Activated CD4-positive, alpha-beta T cell treated with anti-CD3 and anti-CD28 coated beads, Interleukin-2, amount 10 ng/mL, durations not matched to agents 24 days and 14 days (primary cell): ENCODE measurements at places on chromosomes 4 and X. TPM values are rescaled to one million over a fixed set of nuclear protein-coding genes. Genes with fewer than 3 reads are reported as not detected.

GRCh38 chr4:151991001-151991883 lies 230.4 kb upstream of the GATB start:
- DNase-seq = no peak

AFP gene
- total RNA-seq = not detected in 2 replicates

- no peak for DNase-seq
Observed at GRCh38 chr4:151681085-151681484, 79.7 kb downstream of the GATB start.

DNA sequence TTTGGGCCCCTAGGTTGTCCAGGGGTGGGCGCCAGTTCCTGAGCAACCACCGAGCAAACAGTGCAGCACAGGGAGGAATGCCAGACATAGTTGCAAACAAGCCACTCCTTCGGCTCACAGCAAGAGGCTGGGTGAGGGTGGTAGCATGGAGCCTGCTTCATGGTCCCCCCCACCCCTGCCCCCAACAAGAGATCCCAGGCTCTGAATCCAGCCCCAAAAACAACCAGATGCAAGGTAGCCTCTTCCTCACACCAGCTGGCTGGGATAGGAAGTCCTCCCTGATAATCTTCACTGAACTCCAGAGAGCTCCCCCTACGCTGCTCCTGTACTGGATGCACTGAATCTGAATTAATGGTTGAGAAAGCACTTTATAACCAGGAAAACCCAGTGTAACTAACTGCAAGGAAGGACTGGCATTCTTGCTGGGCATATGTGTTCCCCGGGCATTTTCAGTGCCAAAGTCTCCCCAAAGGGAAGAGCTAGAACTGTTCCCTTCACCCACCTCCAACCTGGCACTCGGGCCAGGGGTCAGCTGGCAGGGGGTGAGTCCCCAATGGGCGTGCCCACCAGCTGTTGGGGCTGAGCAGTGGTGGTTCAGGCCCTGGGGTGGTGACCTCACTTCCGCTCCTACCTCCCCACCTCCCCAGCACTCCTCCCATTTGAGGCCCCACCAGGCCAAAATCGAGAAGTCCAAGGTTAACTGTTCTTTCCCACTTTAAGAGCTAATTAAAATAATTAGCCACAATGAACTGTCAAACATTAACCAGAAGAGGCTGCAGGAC lies 1.5 kb downstream of the ELF4 start:
- DNase-seq = peak; percentile 81

DNA sequence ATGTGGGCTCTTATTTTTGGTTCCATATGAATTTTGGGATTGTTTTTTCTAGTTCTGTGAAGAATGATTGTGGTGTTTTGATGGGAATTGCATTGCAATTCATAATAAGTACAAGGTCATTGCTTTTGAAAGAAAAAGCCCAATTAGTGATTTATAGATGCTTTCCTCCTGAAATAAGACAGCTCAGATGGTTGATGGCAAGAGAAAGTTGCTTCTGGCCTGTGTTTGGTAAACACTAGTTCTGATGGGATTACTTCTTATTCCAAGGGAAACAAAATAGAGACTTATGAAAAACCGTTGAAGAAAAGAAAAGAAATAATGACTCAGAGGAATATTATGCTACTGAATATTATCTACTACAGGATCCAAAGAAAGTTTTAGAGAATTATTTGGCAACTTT lies 144.9 kb downstream of the SPANXA1 start:
- no peak for DNase-seq

KLHL13 gene
- 0.19 and 0.28 TPM in 2 replicates for total RNA-seq

GAGE10 gene
- total RNA-seq = not detected in 2 replicates

ETFDH gene
- total RNA-seq = 20.8 and 24.7 TPM in 2 replicates

DSPP gene
- total RNA-seq = not detected in 2 replicates

CCNB3 gene
- 0.56 and 1.0 TPM in 2 replicates for total RNA-seq

GRCh38 chrX:51747671-51748070 lies 4.4 kb downstream of the GSPT2 start:
- DNase-seq = no peak

- DNase-seq = no peak
Observed at GRCh38 chr4:173794662-173795061, 264.6 kb upstream of the HAND2 start.

AWAT1 gene
- not detected in 2 replicates for total RNA-seq

TEX13C gene
- not detected in 2 replicates for total RNA-seq

- DNase-seq = peak; percentile 86
Observed at GRCh38 chr4:80492761-80493160, 157.2 kb downstream of the CFAP299 start.

DNA sequence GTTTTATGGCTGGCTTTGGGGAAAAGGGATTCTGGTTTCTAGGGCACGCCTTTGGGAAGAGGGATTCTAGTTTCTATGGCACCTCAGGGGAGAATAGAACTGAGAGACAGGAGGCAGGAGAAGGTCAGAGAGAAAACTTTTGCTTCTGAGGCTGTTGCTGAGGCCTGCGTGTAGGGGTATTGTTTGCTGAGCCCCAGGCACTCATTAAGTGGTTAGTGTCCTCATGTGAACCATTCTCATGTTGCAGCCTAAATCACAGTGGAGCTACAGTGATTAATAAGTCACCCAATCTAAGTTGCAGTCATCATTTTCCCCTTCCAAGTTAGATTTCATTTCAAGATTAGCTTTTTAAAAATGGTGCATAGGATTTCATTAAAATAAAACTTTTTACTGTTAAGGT lies 29.0 kb downstream of the VCX3A start:
- no peak for DNase-seq

- DNase-seq = no peak
Observed at GRCh38 chrX:68705986-68706385, 58.5 kb downstream of the STARD8 start.

DNA sequence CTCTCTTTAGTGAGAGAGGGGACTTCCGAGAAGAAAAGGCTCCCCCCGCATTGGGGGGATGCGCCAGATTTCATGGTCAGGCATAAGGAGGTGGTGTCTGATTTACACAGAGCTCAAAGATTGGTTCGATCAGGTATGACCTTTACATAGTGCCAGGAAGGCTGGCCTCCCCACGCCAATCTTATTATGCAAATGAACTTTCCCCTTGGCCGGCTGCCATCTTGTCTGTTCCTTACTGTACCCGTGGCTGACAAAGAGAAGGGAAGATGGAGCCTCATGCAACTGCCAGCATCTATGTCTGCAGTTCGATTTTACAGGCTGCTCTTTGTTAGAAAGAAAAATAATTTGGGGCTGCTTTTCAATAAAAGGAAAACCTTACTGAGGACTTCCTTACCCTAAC lies 197.2 kb downstream of the GPM6A start:
- no peak for DNase-seq

GRCh38 chrX:57871463-57871862 lies 38.8 kb downstream of the ZXDA start:
- DNase-seq = no peak

DNA sequence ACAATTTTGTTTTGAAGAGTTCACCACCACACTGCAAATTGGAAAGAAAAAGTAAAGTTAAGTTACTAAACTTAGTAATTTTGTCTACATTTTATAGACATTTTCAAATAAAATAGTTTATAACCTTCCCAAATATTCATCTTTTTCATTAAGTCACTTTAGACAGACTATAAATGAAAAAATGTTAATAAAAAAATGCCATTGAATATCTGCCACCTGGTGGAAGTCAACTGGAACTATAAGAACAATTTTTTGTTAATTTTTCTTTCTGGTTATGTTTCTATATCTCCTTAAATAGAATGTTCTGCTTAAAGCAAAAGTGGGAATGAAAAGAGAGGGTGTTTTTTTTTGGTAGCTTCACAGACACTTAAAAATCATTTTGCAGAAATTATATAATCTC lies 534.4 kb upstream of the PCDH10 start:
- DNase-seq = no peak

SMAD1 gene
- total RNA-seq = 3.9 and 4.3 TPM in 2 replicates

BMPR1B gene
- not detected in 2 replicates for total RNA-seq

DNA sequence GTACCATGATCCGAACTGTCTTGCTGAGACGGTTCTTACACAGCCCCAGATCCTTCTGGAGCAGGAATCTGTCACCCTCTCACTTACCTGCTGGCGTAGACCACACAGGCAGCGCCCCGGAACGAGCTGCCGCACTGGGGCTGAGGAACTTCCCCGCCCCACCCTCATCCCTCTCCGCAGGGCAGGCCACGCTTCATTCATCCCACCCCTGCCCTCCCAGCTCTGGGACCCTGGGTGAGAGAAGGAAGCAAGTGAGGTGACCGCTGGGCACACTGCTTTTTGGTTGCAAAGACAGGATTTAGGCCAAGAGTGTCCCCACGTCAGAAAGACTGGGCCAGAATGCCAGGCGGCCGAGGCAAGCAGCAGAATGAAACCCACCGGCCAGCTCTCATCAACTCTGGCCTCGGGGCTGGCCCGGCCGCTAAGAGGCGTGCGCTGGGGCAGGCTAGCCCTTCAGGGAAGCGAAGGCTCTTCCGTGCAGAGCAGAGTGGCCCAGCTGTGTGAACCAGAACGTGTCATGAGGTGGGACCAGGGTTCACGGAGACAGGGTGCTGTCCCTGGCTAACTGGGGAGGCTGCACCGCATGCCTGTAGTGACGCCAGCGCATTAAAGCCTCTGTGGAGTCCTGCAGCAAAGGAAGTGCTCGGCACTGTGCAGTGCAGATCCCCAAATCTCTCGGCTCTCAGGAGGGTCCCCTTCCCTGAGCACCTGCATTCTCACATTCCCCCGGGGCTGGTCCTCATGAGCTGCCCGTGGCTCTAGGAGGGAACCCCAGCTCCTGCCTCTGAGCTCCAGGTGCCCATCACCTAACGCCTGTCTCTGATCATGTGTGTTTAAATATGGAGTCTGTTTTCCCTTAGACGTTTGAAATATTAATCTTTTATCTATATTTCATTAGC lies 6.4 kb downstream of the LRPAP1 start:
- DNase-seq = no peak

GRCh38 chr4:138677748-138678147 lies 337.8 kb upstream of the NOCT start:
- no peak for DNase-seq

UGT2B11 gene
- total RNA-seq = not detected in 2 replicates

GRCh38 chr4:145218251-145218650 lies 37.9 kb upstream of the OTUD4 start:
- no peak for DNase-seq

CWH43 gene
- total RNA-seq = not detected in 2 replicates

DNA sequence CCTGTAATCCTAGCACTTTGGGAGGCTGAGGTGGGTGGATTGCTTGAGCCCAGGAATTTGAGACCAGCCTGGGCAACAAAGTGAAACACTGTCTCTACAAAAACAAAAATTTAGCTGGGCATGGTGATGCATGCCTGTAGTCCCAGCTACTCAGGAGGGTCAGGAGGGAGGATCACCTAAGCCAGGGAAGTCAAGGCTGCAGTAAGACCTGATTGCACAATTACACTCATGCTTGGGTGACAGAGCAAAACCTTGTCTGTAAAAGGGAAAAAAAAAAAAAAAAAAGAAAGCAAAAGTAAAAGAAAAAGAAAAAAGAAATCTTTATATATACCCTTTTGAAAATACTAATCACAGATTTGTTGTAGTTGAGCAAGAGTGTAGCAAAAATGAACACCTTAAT lies 801.0 kb upstream of the IGFBP7 start:
- no peak for DNase-seq

- no peak for DNase-seq
Observed at GRCh38 chr4:152157629-152158028, 378.3 kb downstream of the FBXW7 start.

TMEM47 gene
- total RNA-seq = not detected in 2 replicates

DNA sequence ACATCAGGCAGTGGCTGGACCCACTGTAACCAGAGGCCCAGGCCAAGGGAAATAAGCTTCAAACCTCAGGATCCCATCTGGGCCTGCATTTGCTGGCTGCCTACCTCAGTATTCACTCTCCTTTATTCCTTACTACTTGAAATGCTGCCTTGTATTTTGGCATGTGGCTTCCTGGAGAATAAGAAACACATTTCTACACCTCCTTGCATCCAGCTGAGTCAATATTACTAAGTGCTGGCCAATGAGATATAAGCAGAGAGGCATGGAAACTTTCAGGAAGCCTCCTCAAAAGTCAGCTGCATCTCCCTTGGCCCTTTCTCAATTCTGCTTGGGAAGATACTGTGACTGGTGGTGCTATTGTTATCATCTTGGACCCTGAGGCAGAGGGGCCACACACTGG lies 59.8 kb upstream of the RELL1 start:
- DNase-seq = no peak

DNA sequence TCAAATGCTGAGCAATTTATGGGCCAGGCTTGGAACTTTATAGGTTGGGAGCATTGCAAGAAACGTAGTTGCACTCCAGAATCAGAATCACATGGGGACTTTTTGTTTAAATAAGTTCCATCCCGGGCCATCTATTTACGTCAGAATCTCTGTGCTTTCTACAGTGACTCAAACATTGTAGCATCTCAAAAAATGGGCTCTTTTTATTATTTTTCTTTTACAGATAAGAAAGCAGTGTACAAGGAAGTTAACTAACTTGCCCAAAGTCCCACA lies 10.2 kb downstream of the CC2D2A start:
- DNase-seq = no peak

DNA sequence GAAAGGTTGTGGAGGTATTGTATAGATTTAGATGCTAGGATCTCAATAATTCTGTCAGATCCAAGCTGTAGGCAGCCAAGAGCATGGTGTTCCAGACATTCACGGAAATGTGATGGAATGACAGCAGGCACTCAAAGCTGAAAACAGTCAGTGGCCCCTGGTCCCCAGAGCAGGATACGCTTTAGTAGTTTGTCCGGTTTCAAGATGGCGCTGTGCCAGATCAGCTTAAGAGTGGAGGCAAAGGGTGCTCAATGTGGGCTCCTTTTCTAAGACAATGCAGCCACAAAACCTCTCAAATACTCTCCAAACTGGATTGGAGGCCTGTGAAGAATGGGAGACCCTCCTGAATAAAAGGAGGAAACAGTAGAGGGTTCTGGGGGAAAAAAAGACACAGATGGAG lies 291.2 kb upstream of the HS3ST1 start:
- DNase-seq = no peak

GC gene
- not detected in 2 replicates for total RNA-seq

DNA sequence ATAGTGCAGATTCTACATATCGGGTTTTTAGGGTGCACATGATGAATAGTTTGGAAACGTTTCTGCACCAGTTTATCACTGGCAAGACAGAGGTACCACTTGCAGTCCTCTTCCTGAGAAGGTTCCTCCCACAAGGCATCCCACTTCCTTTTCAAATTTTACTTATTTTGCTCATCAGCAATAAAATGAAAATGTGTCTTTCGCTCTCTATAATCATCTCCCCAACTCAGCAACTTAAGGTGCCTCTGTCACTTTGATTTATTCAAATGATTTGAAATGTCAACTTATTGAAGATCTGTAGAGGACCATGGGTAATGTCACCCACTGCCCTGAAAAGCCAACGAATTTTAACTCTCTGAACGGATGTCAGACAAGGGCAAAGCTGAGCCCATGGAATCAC lies 53.2 kb downstream of the VGLL1 start:
- no peak for DNase-seq

DNA sequence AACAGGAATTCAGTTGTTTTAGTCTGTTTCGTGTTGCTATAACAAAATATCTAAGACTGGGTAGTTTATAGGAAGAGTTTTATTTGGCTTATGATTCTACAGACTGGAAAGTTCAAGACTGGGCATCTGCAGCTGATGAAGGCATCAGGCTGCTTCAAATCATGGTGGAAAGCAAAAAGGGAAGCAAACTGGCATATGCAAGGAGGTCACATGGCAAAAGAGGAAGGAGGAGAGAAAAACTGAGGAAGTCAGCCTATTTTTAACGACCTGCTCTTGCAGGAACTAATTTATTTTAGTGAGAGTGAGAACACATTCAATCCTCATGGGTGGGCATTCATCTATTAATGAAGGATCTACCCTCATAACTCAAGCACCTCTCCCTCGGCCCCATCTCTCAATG lies 363.1 kb upstream of the HS3ST1 start:
- no peak for DNase-seq

AFF2 gene
- total RNA-seq = 0.70 and 1.1 TPM in 2 replicates

P2RY8 gene
- total RNA-seq = 19.1 and 19.5 TPM in 2 replicates

LRBA gene
- 52.6 and 54.0 TPM in 2 replicates for total RNA-seq

NOX1 gene
- total RNA-seq = not detected in 2 replicates

CTAG1A gene
- total RNA-seq = not detected in 2 replicates
